ENCODE measurements at places on chromosomes 12 and 14.

DNA sequence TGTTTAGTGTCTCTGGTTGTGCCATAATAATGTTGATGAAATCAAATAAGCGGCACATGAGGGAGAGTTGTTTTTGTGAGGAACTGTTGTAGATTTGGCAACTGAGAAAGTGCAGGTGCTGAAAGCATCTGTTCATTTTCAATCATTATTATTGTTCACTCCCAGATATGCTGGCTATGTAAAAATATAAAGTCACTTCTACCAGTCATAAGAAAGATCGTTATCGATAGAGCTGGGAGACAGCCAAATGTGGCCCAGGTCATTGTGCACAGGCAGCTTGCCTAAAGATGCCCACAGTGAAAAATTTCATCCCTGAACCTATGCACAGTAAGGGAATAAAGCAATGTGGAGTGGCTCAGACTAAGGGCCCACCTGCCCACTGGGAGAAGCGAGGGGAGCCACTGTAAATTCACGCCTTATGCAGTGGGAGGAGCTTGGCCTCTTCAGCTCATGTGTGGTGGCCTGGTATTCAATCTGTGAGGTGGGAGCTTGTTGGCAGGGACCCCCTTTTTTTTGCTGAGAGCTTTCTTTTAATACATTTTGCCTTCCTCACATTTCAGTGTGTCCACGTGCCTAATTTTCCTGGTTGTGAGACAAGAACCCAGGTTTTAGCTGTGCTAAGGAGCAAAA, 1490.8 kb upstream of the TMEM132C start:
- no peak for DNase-seq

DNA sequence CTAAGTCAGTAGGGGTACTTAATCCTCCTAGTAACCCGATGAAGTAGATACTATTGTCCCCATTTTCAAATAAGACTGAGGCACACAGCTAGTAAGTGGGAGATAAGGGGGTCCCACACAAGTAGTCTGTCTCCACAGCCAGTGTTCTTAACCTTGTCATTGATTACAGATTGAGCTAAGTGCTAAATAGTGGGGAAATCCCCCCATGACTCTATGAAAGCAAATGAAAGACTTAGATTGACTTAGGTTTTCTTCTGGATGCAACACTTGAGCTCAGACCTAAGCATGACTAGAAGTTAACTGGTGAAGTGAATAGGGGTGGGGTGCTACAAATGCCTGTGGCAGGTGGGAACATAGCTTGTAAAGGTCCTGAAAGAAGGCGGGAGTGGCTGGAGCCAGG, 73.8 kb downstream of the SYNE2 start:
- DNase-seq, result no peak

DNA sequence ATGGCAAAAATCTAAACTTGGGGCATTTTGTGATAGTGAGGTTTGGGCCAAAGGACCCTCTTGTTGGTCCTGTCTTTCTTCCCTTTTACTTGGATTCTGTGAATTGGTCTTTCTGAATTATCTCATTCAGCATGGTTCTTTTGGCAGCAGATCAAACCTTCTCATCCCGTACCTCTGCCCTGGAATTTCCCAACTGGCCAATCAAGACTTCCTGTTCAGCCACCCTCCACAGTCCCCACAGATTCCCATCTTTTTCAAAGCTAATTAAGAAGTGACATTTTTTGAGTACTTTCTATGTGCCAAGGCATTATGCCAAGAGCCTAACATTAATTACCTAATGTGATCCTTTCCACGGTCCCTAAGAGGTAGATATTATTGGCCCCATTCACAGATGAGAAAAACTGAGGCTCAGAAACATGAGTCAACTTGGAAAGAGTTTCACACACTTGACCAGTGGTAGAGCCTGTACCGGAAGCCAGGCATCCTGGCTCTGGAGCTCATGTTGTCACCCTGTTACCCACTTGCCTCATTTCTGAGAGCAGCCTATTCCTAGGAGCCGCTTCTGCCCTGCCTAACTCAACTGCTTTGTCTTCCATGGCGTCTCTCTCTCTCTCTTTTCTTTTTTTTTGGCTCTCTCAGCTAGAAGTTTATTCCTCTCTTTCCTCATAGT, 135.9 kb downstream of the C12orf75 start:
- DNase-seq, result no peak

GRCh38 chr12:130961921-130962451, 8.3 kb downstream of the ADGRD1 start:
- no peak for DNase-seq

GRCh38 chr12:68915055-68915454, 17.9 kb downstream of the CPM start:
- no peak for DNase-seq

DNA sequence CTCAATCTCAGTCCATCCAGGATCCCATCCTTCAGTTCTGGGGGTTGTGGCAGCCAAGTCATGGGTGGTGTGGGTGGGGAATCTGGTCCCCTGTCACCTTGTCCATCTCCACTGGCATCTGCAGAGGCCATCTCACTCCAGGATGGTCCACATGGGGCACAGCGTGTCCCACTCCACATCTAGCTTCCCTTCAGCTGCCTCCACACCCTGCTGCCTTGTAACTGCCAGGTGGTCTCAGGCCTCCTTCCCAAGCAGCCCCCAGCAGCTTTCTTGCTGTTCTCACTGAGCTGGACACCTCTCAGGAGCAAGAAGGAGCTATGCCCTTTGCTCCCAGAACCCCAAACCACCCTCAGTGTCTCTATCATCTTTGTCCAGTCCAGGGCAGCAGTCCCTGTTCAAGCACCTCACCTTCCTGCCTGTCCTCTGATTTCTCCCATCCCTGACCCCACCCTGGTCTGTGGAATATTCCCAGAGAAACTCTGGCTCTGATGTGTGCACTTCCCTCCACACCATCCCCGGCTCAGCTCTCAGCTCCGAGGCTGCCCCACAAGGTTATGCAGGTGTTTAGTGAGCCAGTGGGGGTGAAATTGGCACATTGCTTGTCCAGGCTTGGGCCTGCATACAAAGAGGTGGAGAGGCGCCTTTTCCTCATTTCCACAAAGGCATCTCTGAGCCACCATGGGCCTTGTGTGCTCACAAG, 13.7 kb upstream of the DYNC1H1 start:
- DNase-seq, result no peak

DNA sequence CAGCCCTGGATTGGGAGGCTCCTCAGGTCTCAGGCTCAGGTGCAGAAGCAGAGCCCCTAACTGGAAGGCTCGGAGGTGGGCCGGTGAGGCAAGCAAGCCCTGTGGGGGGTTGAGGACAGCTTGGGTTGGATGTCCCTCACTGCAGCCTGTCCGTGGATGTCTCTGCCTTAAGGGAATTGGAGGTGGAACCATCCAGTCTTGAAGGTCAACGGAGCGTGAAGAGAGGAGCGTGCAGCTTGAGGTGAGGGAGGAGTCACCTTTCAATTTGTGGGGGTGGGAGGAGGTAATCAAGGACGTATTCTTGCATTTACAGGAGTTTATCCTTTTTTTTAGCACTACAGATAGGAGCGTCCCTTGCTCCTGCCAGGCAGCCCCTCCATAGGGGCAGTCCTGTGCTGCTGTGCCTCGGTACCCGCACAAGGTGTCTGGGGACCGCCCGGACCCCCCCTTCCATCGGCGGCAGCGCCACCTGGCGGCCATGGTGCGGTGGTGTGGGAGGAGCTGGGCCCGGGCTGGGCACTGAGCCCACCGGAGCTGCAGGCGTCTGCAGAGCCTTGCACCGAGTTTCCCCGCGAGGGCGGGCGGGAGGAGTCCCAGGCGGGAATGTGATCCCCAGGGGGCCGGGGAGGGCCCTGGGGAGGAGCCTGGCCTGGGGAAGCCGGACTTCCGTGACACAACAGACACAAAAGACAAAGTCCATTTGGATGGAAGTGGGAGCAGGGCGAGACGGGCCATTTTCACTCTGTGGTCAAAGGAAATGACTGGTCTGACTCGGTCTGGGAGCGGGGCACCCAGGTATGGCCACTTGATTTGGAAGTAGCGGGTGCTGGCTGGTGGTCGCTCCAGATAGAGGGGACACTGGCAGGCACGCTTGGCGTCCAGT, 864 bp downstream of the DNAJC22 start:
- peak; percentile 83 for DNase-seq

DNA sequence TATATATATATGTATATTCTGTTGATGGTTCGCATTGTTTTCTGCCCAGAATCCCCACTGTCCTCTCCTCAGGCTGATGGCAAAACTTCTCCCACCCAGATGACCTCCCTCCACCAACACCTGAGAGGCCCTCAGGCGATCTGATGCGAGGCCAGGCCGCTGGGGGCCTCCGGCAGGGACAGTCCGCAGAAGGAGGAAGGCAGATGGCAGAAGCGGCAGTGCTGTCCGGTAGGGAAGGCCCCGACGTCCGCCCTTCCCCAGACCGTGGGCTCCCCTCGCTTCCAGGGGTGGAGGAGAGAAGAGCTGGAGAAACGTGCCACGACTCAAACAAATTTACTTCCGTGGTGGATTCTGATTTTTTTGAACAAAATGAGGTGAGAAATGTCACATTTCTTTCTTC, 178.3 kb upstream of the RGS6 start:
- DNase-seq, result no peak

DNA sequence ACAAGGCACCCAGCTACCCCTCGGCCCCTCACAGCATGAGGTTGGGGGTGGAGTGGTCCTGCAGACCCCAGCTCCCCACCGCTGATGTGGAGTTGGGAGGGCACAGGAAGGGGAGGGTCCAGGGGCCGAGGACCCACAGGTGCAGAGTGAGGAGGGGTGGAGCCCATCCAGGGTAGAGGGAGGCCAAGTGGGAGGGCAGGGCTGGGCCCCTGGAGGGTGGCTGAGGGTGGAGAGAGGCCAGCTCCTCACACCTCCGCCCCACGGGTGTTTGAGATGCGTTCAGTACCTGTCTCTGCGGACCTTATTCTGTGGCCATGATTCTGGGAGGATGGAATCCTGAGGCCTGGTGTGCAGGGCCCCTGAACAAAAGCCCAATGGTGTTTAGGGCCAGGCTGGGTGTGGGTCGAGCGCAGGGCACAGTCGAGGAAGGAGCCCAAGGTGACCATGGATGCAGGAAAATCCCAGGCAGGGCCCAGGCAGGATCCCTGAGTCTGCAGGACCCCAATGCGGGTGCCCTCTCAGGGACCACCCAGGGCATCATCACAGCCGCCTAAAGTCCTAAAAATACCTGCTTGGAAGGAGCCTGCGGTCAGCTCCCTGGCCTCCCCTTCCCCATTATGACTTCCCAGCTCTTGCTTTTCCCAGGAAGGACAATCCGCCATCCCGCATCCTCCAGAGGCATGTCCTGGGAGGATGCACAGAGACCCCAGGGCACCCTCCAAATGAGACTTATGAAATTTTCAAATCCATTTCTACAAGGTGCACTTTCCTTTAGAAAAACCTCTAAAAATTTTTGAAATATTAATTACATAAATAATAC, 377.1 kb upstream of the SFSWAP start:
- DNase-seq, result no peak

- DNase-seq, result peak; percentile 23
These were observed 206.5 kb downstream of the EFCAB11 start for GRCh38 chr14:89748004-89748403.

DNA sequence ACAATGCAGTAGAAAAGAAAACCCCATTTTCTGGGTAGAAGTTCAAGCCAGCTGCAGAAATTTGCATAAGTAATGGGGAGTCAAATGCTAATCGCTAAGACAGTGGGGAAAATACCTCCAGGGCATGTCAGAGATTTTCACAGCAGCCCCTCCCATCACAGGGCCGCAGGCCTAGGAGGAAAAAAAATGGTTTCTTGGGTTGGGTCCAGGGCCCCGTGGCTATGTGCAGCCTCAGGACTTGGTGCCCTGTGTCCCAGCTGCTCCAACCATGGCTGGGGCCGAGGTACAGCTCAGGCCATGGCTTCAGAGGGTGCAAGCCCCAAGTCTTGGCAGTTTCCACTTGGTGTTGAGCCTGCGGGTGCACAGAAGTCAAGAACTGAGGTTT, 14.6 kb downstream of the OR10P1 start:
- no peak for DNase-seq

GRCh38 chr12:2752676-2753371, 41.9 kb upstream of the FKBP4 start:
- peak; percentile 67 for DNase-seq

DNA sequence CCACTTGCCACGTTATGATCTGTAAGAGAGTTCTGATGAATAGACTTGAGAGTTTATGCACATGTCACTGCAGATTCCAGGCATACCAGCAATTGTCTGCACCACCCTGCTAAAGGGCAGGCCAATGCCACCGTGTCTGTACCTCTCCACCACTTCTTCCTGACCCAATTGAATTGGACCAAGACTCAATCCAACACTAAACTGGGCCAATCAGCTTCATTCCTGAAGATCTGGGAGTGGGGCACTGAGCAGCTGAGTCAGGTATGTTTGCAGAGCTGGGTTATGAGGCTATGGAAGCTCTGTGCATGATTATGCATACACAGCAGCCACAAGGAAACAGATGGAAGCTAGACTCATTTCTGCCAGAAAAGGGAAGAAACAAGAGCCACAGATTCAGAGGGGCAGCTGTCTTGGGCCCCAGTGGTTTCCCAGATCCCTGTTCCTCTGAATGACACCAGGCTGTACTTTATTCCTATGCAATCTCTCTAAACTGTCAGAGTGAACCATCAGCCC, 28.0 kb downstream of the DAO start:
- DNase-seq, result no peak

DNA sequence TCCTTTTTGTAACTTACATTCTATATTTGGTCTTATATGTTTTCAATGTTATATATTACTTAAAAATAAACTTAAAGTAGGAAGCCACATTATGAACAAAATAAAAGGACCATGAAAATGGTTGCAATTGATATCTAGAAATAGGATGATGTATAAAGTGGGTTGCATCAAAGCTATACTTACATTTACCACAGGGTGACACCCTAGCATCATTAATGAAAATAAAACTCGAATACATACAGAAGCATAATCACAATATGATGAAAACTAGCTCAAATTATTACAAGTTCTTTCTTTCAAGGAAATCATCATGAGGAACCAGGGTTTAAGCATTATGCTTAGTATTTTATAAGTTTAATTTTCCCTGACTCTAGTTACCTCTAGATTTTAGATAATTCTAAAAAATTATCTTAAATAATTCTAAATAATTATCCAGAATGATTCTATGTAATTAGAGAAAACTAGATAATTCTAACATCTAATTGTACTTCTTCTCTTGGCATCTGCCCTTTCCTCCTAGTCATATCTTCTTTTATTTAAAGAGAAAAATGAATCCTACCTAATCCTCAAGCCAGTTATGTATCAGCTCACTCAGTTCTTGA, 31.2 kb downstream of the TAS2R7 start:
- DNase-seq, result no peak

Measured in activated naive CD4-positive, alpha-beta T cell treated with Interleukin-2 at 50 U/mL for 16 hours (primary cell).